ENCODE measurements at places on chromosomes 11 and 22. TPM values are rescaled to one million over a fixed set of nuclear protein-coding genes. Genes with fewer than 3 reads are reported as not detected.

ZNF280A gene
- total RNA-seq = 0.18 TPM

ANGPTL5 gene
- not detected for total RNA-seq

SCGB1C1 gene
- not detected for total RNA-seq

MAJIN gene
- total RNA-seq = not detected

MMP1 gene
- not detected for total RNA-seq

SEC14L6 gene
- 4.3 TPM for total RNA-seq

LRRC75B gene
- total RNA-seq = 7.8 TPM

BDNF gene
- total RNA-seq = 0.20 TPM

CNTF gene
- total RNA-seq = 0.76 TPM

RASD2 gene
- total RNA-seq = 1.4 TPM

OR10A2 gene
- total RNA-seq = not detected

NCR3LG1 gene
- total RNA-seq = 2.2 TPM

FOLR1 gene
- 0.95 TPM for total RNA-seq

CRYBB1 gene
- total RNA-seq = 2.6 TPM

BCR gene
- total RNA-seq = 41.0 TPM

SLC22A9 gene
- total RNA-seq = not detected

CECR2 gene
- total RNA-seq = 0.87 TPM

MYOD1 gene
- not detected for total RNA-seq

ACER3 gene
- total RNA-seq = 22.0 TPM

All from adrenal gland (tissue), 19 donors.